ENCODE measurements at places on chromosomes 16 and 17.

DNA sequence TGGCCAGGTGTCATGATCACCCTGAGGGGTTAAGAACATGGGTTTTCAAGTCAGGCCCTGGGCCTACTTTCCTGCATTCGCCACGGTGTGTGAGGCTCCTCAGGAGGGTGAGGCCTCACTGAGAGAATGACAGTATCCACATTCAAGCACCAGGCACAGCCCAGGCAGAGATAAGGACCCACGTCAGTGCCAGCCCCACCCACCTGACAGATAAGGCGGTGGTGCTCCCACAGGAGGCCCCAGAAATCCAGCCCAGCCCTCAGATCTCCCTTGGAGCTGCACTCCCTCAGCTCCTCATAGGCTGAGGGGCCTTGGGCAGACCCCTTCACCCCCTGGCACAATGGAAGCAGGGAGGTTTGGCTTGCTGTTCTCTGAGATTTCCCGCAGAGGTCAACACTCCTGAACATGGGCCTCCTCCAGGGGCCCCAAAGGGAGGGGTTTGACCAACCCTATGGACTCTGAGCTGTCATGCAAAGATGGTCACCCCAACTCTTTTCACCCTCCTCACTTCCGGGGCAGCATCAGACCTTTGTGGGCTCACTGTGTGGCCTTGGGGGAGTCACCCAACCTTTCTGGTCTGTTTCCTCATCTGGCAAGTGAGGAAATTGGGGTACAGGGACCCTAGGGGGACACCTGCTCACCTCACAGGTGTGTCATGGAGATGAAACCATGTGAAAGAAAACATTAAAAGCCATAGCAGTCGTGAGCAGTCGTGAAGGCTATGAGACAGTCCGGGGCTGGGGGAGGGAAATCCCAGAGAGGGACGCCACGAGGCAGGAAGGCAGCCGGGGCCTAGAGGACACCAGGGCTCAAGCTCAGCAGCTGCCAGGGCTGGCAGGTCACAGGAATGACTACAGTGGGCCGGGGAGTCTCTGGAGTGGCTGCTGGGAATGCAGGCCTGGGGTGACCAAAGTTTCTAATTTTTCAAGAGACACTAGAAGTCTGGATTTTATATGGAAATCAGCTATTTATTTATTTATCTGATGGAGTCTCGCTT lies 15.4 kb downstream of the PLLP start:
- DNase-seq, result no peak

GRCh38 chr16:10178526-10178925 lies 3.7 kb downstream of the GRIN2A start:
- no peak for DNase-seq

GRCh38 chr17:2571523-2572303 lies 21.7 kb upstream of the PAFAH1B1 start:
- DNase-seq, result no peak

DNA sequence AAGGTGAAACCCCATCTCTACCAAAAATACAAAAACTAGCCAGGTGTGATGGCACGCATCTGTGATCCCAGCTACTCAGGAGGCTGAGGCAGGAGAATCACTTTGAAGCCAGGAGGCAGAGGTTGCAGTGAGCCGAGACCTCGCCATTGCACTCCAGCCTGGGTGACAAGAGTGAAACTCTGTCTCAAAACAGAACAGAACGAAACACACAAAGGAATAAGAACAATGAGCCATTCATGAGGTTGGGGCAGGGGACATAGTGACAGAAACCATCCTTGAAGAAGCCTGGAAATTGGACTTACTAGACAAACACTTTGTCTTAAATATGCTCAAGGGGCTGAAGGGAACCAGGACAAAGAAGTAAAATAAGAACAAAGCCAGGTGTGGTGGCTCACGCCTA lies 39.4 kb downstream of the WDR45B start:
- DNase-seq, result no peak

DNA sequence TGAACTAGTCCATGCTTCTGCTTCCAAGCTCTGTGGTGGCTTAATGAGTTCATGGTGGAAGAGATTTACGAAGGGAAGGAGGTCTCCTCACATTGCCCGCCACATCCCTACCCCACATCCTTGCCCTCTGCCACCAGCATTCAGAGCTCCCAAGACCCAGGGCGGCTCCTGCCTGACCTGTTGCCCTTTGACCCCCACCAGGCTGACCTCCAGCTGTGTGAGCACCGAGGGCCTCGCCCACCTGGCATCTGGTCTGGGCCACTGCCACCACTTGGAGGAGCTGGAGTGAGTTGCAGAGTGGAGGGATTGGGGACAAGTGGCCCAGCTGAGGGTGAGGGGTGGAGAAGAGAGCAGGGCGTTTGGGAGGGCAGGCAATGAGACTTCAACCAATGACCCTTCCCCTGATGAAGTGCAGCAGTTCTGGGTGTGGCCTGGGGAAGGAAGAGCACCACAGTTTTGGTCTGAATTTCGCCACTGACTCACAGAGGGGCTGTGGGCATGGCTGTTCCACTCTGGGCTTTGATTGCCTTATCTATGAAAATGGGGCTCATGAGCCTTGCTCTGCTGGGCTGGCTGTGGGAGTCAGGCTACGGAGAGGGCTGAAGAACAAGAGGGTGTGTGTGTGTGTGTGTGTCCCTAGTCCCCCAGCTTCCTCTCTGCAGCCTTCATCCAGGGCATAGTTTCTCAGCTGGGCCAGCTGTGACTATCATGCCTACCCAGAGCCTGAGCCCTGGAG lies 22.6 kb upstream of the CPNE2 start:
- no peak for DNase-seq

GRCh38 chr17:3798273-3799180 lies 2.5 kb downstream of the ITGAE start:
- no peak for DNase-seq

DNA sequence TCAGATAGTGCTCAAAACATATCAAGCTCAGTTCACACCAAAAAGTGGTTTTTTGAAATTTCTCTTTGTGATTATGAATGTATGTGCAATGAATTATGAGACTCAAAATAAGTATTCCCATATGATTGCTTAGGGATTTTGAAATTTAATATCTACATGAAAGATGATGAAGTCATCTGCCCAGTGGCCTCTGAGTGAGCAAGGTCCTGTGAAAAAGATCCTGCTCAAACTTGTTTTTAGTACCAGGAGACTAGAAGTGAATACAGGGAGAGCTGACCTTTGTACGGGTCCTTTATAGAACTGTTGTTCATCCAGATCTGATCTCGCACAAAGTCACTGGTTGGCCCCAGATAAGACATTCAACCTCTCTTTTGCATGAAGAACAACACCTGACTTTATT lies 151.9 kb upstream of the MAF start:
- no peak for DNase-seq

- DNase-seq, result no peak
Measured at GRCh38 chr17:48139944-48140343, 32.4 kb downstream of the SNX11 start.

GRCh38 chr17:951325-952132 lies 28.0 kb downstream of the NXN start:
- DNase-seq, result no peak

- peak; percentile 54 for DNase-seq
Measured at GRCh38 chr17:46192439-46193150, 634 bp downstream of the KANSL1 start.

DNA sequence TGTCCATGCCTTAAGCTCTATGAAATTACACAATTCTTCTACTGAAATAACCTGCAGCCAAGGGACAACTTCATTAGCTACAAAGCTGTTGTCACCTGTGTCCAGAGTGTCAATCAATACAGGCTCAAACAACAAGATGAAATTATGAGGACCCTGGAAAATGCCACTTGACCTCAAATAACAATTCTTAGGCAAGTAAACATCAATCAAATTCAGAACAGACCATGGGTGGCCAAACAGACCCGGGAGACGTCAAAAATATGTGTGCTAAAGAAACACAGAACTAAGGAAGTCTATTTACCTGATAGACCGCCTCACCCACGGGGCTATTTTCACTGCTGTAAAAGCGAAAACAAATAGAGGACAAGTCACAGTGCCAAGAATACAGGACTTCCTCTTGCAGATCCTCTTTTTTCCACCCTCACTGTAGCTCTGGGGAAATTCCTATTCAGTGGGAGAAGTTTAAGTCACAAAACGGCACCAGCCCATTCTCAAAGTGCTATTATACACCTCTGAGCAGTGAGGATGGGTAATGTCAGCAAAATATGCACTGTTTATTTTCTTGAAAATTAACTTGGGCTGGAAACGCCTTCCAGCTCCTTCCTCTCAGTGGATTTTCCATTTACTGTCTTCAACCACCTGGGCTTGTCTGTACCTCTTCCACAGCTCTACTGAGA lies 2.7 kb downstream of the LITAF start:
- no peak for DNase-seq

DNA sequence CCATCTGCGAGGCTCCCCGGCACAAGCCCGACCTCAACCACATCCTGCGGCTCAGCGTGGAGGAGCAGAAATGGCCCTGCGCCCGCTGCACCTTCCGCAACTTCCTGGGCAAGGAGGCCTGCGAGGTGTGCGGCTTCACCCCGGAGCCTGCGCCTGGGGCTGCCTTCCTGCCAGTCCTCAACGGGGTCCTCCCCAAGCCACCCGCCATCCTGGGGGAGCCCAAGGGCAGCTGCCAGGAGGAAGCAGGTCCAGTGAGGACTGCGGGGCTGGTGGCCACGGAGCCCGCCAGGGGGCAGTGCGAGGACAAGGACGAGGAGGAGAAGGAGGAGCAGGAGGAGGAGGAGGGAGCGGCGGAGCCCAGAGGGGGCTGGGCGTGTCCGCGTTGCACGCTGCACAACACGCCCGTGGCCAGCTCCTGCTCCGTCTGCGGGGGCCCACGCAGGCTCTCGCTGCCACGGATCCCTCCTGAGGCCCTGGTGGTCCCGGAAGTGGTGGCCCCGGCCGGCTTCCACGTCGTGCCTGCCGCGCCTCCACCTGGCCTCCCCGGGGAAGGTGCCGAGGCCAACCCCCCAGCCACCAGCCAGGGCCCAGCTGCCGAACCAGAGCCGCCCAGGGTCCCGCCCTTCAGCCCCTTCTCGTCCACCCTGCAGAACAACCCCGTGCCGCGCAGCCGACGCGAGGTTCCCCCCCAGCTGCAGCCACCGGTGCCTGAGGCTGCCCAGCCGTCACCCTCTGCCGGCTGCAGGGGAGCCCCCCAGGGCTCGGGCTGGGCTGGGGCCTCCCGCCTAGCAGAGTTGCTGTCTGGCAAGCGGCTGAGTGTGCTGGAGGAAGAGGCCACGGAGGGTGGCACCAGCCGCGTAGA lies 13.1 kb upstream of the PRR35 start:
- no peak for DNase-seq

- no peak for DNase-seq
Measured at GRCh38 chr16:64629622-64630021, 492.2 kb downstream of the CDH11 start.

- peak; percentile 50 for DNase-seq
Measured at GRCh38 chr16:29820271-29820701, at the start of gene MVP. Gene MVP (plus strand): TSS chr16:29820462. CDS start chr16:29830550, 10,088 bp downstream.

DNA sequence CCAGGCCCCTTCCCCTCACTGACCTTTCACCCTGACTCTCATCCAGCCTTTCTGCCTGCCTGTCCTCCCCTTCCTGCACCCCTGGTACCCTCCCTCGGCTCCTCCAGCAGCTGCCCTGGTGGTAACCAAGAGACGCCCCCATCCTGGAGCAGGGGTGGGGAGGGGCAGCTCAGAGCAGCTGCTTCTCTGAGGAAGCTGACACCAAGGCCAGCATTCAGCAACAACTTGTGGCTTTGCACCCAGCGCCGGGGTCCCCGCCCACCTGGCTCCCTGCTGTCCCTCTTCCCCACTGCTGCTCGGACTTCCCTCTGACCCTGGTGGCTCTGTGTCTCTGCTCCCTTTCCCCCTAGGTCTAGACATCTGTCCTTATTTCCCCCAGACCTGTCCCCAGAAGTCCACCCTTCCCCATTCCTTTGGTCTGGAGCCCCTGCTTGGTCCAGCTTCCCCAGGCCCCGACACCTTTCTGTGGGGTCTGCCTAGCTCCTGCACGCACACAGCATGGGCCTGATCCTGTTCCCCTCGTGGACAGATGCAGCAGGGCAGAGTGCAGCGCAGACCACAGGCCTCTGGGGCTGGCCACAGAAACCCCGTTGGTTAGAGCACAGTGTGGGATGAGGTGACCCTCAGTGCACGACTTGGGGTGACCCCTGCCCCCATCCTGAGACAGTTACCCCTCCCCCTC lies 1.2 kb upstream of the ATP2A1 start:
- DNase-seq, result no peak

GRCh38 chr16:68434624-68435210 lies 13.6 kb downstream of the SMPD3 start:
- DNase-seq, result no peak

- DNase-seq, result no peak
Measured at GRCh38 chr16:7209598-7209997, 123.0 kb upstream of the RBFOX1 start.

GRCh38 chr17:33676444-33676843 lies 383.3 kb upstream of the ASIC2 start:
- DNase-seq, result no peak

DNA sequence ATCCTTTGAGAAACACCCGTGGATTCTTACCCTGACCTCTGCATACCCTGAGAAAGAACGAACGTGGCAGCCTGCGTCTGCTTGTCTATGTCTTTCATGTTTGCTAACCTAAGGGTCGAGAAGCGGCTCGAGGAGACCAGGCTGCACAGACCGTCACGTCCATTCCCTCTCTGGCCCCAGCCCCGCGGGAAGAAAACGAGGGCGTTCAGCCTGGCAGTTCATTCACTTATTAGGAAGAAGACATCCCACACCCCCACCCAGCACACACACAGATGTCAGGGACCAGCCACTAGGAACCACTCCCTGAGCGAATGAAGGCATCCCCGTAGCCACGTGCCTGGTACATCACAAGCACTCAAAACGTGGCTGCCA lies 655 bp upstream of the MTHFSD start:
- DNase-seq, result no peak

GRCh38 chr17:82242698-82242976 lies 13.8 kb downstream of the SLC16A3 start:
- DNase-seq, result no peak

GRCh38 chr16:89192956-89193575 lies 7.3 kb downstream of the SLC22A31 start:
- no peak for DNase-seq

- DNase-seq, result peak; percentile 44
Measured at GRCh38 chr16:58515871-58516767, 802 bp downstream of the SETD6 start.
